ENCODE measurements at places on chromosomes 5 and 9.

GRCh38 chr5:140420665-140421361, 19.2 kb downstream of the ANKHD1 start:
- no peak for DNase-seq

DNA sequence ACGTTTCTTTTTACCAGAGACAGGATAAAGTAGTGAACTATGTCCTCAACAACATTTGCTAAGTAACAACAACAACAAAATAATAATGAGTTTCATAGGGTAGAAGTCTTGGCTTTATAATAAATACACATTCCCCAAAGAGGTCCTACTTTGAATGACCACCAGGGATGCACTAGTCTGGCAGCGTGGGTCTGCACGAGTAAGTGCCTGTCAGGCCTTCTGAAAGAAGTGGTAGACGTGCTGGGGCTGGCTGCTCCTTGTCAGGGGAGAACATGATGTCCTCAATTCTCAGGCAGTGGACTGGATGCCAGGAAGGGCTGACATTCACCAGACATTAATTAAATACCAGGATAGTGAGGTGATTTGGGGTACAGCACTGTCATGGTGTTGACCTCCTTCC, 331.1 kb downstream of the TMEM38B start:
- no peak for DNase-seq

DNA sequence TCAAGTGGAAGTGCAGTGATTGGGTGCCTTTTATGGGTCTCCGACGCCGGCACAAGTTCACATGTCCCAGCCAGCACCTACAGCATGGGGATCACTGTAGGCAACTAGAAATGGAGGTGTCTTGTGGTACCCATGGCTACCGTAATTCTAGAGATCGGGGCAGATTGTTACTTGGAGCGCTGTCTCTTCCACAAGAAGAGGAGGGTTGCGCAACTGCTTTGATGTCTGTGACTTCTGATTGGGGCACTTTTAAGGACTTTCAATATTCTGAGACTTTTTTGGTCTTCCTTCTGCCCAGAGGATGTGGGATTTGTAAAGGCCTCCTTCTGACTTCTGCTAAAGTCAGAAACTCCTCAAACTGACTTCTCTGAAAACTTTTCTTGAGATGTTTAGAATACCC, 41.9 kb downstream of the GLRX start:
- no peak for DNase-seq

GRCh38 chr5:137693951-137694721, 41.8 kb downstream of the KLHL3 start:
- DNase-seq = no peak

- DNase-seq = no peak
These were observed 51.5 kb downstream of the STK32A start for GRCh38 chr5:147286296-147286695.
